Metanephros (tissue), 2 donors: ENCODE measurements at places on chromosomes 11 and 22. TPM values are rescaled to one million over a fixed set of nuclear protein-coding genes. Genes with fewer than 3 reads are reported as not detected.

AMBRA1 gene
- 46.8 TPM for total RNA-seq

SMTNL1 gene
- 9.8 TPM for total RNA-seq

SMC1B gene
- not detected for total RNA-seq

TENM4 gene
- total RNA-seq = 90.9 TPM

ART5 gene
- total RNA-seq = 1.8 TPM

FUT4 gene
- 12.4 TPM for total RNA-seq

TIMP3 gene
- total RNA-seq = 122 TPM

PARVA gene
- total RNA-seq = 47.3 TPM
